SK-N-SH (cell line): ENCODE measurements at places on chromosomes 1 and 21. TPM values are rescaled to one million over a fixed set of nuclear protein-coding genes. Genes with fewer than 3 reads are reported as not detected.

DNA sequence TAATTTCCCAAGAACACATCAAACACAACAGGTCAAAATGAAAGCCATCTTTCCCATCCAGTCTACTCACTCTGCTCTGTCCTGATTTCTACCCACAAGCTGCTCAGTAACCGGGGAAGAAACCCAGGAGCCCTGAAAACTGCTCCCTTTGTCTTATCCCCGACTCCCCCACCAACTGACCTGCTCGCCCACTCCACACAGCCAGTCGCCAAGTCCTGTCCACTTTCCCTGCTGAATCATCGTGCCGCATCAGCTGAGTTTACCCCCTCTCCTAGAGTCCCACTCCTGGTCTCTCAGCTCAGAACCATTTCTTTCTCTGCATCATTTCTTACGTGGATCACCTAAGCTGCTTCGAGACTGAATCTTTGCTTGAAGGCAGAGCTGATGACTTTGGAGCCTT, 11.2 kb upstream of the RCAN1 start:
- no peak for DNase-seq

Gene CR1L
- polyA plus RNA-seq = not detected in 2 replicates

DNA sequence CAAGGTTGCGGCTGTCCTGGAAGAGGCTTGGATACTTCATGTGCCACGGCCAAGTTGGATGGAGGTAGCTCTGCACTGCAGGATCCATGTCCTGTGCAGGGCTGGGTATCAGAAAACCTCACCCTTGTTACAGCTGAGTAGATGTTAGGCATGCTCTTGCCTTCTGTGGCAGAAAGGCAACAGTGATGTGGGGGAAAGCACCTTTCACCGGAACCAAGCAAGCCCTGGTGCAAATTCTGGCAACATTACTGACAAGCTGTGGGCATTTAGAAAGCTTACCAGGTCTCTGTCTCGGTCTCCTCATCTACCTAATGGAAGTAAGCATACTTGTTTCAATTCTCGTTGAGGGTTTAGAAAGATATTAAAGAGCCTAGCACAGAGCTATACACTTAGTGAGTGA, 14.5 kb upstream of the CDCA8 start:
- DNase-seq = no peak

Gene CRTC2
- polyA plus RNA-seq = 25.5 and 26.2 TPM in 2 replicates

- DNase-seq = no peak
These were observed 14.1 kb downstream of the DYRK3 start for GRCh38 chr1:206649261-206649921.

DNA sequence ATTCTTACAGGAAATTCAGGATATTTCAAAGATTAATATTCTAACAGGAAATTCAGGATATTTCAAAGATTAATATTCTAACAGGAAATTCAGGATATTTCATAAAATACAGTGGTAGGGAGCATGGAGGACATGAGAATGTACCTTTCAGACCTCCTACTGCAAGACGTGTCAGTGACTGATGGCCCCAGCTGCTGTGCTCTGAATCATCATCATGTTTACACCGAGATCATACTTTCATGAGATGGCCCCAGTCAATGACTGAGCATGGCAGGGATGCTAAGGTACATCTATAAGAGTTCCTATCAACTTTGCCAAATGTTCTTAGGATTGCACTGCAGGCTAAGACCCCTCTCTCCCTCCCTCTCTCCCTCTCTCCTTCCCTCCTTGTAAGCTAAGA, 69.0 kb downstream of the HFM1 start:
- no peak for DNase-seq

DNA sequence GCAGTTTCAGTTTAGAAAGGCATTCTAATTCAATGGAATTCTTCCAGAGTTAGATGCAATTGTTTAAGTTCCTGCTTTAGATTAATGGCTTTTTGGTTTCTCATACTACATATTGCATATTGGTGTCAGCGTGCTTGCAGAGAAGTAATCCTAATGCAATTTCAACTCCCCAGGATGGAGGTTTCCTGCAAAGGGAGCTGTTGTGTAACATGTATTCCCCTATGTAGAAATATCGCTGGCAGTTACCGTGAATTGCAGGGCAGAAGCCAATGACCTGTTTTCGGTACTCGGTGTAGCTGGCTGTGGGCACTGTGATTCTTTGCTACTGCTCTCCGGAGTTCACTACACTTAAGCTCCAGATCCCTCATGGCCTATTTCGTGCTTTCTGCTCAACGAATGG, 256.1 kb upstream of the PTBP2 start:
- DNase-seq = no peak

Gene KCNE1
- polyA plus RNA-seq = 0.06 and 0.16 TPM in 2 replicates

Gene GPR3
- 5.8 and 6.0 TPM in 2 replicates for polyA plus RNA-seq

Gene LDLRAD1
- not detected in 2 replicates for polyA plus RNA-seq

Gene ATXN7L2
- polyA plus RNA-seq = 3.9 and 4.0 TPM in 2 replicates

- DNase-seq = no peak
These were observed 20.8 kb upstream of the PEX10 start for GRCh38 chr1:2433196-2433595.

- no peak for DNase-seq
These were observed 1.7 kb downstream of the PTGFR start for GRCh38 chr1:78492386-78492950.

- DNase-seq = peak; percentile 95
These were observed at the start of the genes AP4B1 and DCLRE1B for GRCh38 chr1:113904674-113905434. AP4B1 (minus strand) TSS chr1:113904799; CDS start chr1:113904717, 82 bp downstream. DCLRE1B (plus strand) TSS chr1:113905326; CDS start chr1:113905587, 261 bp downstream.

Gene CFHR3
- polyA plus RNA-seq = 0.18 and 0.37 TPM in 2 replicates

DNA sequence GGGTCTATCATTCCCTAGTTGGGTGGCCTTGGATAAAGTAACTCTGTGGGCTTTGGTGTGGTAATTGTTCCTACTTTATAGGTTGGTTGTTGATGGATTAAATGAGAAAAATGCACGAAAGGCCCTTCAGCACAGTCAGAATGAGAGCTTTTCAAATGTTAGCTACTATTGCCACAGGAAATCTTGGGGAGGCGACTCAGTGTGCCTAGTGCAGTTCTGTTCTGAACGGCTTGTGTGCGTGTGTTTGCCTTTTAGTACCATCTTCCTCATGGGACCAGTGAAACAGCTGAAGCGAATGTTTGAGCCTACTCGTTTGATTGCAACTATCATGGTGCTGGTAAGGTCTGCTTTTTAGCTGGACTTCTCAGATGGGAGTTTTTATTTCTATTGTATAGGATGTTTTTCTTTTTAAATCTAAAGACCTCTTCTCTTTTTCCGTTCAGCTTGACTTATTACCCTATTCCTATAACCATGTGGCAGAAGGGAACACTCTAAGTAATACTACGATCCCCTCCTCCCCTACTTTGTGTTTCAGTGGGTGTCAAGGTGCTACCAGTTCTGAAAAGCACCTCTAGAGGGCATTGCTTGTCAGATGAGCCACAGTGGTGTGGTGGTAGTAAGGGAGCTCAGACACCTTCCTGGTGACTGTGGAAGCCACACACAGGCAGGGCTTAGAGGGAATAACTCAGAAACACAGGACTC, 9.2 kb downstream of the SFT2D2 start:
- DNase-seq = peak; percentile 51

Gene LCK
- not detected in 2 replicates for polyA plus RNA-seq

GRCh38 chr1:201463071-201463552, 5.9 kb downstream of the PHLDA3 start:
- DNase-seq = peak; percentile 51

Gene GPATCH3
- polyA plus RNA-seq = 9.1 and 11.1 TPM in 2 replicates

DNA sequence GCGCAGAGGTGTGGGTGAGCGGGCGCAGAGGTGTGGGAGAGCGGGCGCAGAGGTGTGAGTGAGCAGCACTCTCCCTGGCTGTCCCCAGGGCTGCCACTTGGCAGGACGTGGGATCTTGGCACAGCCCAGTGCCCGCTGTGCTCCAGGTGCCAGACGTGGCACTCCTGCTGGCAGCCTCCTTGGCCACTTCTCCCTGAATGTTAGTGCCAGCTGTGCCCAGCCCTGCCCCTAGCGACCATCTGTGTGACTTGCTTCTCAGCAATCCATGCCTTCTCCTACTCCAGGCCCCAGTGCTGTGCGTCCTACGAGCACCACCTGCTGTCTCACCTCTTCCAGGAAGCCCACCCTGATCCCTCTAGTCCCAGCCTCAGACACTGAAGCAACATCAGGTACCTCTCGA, 30.5 kb downstream of the KRTAP10-1 start:
- peak; percentile 71 for DNase-seq

DNA sequence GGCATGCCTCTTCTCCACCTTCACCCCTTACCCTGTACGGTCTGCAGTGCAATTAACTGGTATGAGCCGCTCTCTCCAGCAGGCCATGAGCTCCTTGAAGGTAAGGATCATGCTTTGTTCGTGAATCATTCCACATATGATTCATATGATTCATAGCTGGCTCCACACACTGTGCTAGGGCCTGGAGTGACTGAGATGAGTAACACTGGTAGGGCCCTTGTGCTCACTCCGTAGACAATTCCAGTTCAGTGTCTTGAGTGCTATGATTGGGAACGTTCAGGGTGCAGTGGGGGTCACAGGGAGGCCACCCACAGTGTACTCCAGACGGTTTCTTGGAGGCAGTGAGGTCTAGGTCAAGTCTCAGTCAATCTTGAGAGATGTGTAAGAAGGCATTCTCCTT, 239.8 kb downstream of the LMX1A start:
- DNase-seq = no peak

Gene UBXN10
- not detected in 2 replicates for polyA plus RNA-seq

- peak; percentile 56 for DNase-seq
These were observed 12.5 kb upstream of the SARS1 start for GRCh38 chr1:109201123-109201703.

Gene GOLT1A
- polyA plus RNA-seq = not detected in 2 replicates

GRCh38 chr1:91575909-91576519, 75.4 kb downstream of the CDC7 start:
- no peak for DNase-seq

- no peak for DNase-seq
These were observed 19.1 kb downstream of the CDC42BPA start for GRCh38 chr1:227299241-227299627.

Gene GNAT2
- 0.16 TPM in 2 replicates for polyA plus RNA-seq

Gene SLC44A3
- polyA plus RNA-seq = 2.6 and 4.4 TPM in 2 replicates

- peak; percentile 24 for DNase-seq
These were observed 68.5 kb upstream of the ZBTB18 start for GRCh38 chr1:243982447-243983018.

- DNase-seq = peak; percentile 76
These were observed 254.8 kb upstream of the VAMP3 start for GRCh38 chr1:7516341-7516740.

- no peak for DNase-seq
These were observed 205.1 kb downstream of the TRABD2B start for GRCh38 chr1:47791879-47792608.

Gene FCGR3B
- not detected in 2 replicates for polyA plus RNA-seq

Gene NPL
- 1.5 and 2.5 TPM in 2 replicates for polyA plus RNA-seq

- DNase-seq = no peak
These were observed 22.2 kb upstream of the ZNF678 start for GRCh38 chr1:227541129-227541528.

Gene TLCD4
- 0.69 and 0.96 TPM in 2 replicates for polyA plus RNA-seq

GRCh38 chr1:93758842-93759515, 77.3 kb upstream of the BCAR3 start:
- DNase-seq = peak; percentile 55
